Esophagus squamous epithelium (tissue), 5 donors: ENCODE measurements at places on chromosomes 13 and 19.

GRCh38 chr13:111227405-111227804 is 93.0 kb upstream of the TEX29 start:
- no peak for DNase-seq

- no peak for DNase-seq
Measured at GRCh38 chr19:19207637-19208572, 3.9 kb upstream of the NCAN start.

DNA sequence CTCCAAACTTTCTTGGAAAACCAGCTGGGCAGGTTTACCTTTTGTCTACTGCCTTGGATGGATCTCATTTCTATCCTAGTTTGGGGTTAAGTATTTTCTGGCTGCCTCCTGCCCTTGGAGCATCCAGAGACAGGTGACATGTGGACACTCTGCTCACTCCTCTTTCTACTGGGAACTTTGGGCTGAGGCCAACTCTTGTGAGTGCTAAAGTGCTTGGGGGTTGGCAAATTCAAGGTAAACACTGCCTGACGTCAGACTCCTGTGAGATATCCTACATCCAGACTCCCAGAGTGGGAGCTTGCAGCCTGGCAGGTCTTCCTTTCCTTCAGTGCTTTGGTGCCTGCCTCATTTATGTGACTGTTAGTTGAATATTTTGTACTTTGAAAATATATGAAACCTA is 388.1 kb downstream of the KCNRG start:
- DNase-seq: no peak

- DNase-seq: no peak
Measured at GRCh38 chr13:87676254-87677042, 5.3 kb downstream of the SLITRK5 start.

DNA sequence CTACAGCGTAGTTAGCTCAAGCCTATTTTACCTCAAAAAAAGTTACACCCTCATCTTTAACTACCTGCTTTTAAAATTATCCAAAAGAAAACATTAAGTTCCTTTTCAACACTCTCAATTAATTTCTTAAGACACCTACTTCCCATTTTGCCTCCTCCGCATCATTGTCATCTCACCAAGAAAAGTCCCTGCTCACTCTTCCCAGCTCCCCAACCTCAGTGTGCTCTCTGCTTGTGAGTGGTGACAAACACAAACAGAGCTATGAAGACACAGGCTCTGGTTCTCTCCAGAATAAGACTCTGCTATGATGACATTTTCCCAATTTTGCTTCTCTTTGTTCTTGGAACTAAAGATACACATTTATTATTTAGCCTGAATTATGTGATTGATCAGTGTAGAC is 385.1 kb upstream of the HTR2A start:
- DNase-seq: no peak
